Ovary (tissue), 10 donors: ENCODE measurements at places on chromosomes 6 and 20. TPM values are rescaled to one million over a fixed set of nuclear protein-coding genes. Genes with fewer than 3 reads are reported as not detected.

DACT2 gene
- total RNA-seq: 4.4 TPM

HLA-F gene
- total RNA-seq: 43.4 TPM

TPX2 gene
- total RNA-seq: 1.6 TPM

POPDC3 gene
- total RNA-seq: not detected

ZNF217 gene
- 31.9 TPM for total RNA-seq

DNA sequence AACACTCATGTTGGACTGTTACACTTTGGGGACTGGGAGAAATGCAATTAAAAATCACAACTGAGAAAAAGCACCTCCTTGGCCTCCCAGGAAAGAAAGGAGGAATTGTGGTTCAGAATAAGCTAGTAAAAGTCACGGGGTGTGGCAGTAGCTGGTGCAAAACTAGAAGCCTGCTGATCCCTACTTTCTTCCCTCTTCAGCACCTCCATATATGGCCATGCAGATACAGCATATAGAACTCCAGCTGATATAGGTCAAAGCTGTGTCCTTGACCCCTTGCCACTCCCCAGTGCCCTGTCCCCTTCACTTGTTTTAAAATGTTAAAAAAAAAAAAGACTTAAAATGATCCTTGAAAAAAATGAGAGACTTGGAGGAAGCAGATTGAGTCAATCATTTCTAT, 5.5 kb upstream of the FLRT3 start:
- DNase-seq: no peak

DNA sequence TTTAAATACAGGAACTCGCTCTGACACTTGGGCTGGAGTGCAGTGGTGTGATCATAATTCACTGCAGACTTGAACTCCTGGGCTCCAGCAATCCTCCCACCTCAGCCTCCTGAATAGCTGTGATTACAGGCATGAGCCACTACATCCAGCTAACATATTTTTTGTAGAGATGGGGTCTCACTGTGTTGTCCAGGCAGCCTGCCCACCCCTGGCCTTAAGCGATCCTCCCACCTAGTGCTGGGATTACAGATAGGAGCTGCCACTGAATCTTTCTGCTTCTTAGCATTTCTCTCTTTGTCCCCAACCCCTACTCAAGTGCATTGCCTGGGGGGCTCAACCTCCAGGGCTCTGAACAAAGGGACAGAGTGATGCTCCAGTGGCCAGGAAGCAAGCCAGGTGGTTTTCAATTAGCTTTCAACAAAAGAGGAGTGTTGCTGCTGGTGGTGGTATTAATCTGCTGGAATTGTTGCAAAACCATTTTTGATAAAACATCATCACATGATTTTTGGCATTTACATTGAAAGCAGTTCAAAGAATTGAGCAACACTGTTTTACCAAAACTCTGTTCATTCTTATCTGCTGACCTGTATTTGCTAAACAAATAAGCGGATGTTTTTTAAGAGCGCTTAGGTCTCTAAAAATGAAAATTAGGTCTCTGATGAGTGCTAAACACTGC, 40.4 kb upstream of the BPIFA2 start:
- no peak for DNase-seq

DNA sequence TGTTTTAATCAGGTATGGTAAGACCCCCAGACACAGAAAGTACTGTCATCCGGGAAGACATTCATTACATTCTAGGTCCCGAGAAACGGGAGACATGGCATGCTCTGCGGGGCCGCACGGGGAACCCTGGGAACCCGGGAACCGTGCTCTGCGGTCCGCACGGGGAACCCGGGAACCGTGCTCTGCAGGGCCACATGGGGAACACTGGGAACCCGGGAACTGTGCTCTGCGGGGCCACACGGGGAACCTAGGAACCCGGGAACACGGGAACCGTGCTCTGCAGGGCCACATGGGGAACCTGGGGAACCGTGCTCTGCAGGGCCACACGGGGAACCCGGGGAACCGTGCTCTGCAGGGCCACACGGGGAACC, 165.6 kb upstream of the SULF2 start:
- no peak for DNase-seq

GRCh38 chr20:20051767-20052073, 546 bp downstream of the CRNKL1 start:
- no peak for DNase-seq

DNA sequence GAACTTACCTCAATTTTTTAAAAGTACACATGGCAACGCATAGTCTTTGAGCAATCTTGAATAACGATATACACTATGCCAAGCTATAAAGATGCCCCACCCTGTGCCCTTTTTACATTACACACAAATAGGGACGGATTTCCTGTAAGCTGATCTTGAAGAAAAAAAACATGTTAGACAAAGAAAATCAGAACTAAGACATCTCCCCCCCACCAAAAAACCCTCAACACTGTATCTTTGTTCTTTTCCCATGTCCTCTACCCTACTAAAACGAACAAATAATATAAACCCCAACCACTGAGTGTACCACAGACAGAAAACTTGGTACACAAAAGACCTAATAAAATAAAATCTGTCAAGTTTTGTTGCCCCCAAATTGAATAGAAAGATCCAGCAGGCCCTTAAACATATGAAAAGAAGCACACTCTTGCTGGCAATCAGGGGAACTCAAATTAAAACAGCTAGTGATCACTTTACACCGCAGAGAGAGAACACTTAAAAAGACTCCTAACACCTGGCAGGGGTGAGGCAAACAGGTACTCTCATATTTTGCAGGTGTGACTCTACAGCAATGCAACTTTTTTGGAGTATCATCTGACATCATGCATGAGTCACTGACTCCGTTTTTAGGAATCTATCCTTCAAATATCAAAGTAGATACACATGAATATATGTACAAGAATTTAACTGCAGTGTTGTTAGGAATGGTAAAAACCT, 29.6 kb downstream of the BACH2 start:
- DNase-seq: no peak

- no peak for DNase-seq
Measured at GRCh38 chr6:126261792-126262421, 78.0 kb upstream of the CENPW start.

DNA sequence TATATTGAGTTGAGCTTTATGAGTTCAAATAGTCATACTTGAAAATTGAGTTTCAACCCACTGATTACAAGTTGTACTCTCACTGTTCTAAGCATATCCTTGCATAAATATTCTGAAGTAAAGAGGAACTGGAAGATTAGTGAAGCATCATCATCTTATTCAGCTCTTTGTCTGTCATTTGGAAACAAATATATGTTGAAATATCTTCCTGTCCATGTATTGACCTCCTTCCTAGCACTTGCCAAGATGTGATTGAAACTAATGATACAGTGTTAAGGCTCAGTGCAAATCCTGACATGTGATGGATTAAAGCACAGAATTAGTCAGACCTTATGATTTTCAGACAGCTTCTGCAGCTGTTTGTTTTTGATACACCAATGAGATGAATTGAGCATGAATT, 434.3 kb downstream of the TBC1D32 start:
- DNase-seq: no peak

DNA sequence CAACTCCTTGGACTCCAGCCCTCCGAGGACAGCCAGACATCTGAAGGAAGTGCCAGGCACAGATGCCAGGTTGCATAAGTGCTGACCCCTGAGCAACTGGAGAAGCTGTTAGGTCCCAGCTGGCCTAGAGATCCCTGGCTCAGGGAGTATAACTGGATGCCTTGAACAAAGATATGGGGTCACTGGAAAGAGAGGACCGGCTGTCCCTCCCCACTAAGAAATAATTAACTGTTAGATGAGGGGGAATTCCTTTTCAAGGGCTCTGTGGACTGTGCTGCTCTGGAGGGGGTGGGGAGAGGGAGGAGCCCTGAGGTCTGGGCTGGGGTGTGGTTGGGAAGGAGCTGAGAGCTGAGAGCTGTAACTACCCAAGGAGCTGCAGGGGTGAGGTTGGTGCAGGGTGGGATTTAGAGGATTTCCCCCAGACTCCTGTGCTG, 39.6 kb downstream of the HLA-F start:
- DNase-seq: no peak

GRCh38 chr6:125001684-125002405, 39.6 kb downstream of the RNF217 start:
- DNase-seq: no peak

- no peak for DNase-seq
Measured at GRCh38 chr6:43494321-43494720, 15.8 kb downstream of the LRRC73 start.

GRCh38 chr6:150332939-150333584, 35.8 kb upstream of the IYD start:
- no peak for DNase-seq

GRCh38 chr6:7242835-7243178, 70.2 kb downstream of the SSR1 start:
- DNase-seq: no peak

- no peak for DNase-seq
Measured at GRCh38 chr20:55253781-55254180, 751.5 kb downstream of the CBLN4 start.

DNA sequence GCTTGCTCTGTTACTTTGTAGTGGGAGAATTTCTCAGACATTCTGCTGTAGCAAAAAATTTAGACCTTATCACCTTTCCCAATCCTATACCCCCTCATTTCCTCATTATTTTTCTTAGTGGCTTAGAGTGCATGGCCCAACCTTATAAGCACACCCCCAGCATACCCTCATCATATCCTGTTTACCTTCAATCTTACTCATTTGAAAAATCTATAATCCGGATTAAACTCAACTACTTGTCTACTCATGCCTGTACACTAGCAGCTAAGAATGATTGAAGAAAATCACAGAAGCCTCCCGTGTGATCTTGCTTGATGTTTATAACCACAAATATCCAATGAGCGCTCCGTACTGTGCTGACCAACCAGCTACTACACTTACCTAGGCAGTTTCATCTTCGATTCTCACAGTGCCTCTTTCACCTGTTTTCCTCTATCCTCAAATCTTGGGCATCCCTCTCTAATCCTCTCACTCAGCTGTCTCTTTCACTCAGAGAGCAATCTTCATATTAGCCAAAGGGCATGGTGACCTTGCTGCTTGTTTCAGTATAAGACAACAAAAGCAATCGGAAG, 36.6 kb downstream of the AIG1 start:
- no peak for DNase-seq

- no peak for DNase-seq
Measured at GRCh38 chr20:12599494-12599893, 409.3 kb upstream of the SPTLC3 start.

- DNase-seq: no peak
Measured at GRCh38 chr20:45445805-45446562, 23.6 kb upstream of the WFDC2 start.

- no peak for DNase-seq
Measured at GRCh38 chr20:59453759-59454560, 150.4 kb upstream of the PHACTR3 start.

DNA sequence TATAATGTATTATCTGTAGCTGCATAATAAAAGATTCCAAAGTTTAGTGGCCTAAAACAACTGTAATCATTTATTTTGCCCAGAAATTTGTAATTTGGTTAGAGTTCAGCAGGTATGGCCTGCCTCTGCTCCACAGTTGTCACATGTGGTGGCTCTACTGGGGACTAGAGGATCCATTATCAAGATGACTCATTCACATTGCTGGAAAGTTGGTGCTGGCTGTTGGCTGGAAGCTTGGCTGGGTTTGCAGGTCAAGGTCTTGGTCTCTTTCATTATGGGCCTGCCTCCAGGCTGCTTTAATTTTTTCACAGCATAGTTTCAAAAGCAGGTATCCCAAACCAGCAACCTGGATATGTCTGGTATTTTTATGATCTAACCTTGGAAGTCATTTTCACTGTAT, 17.6 kb downstream of the TRDN start:
- DNase-seq: no peak

GRCh38 chr6:99393366-99393697, 663 bp downstream of the COQ3 start:
- no peak for DNase-seq

- no peak for DNase-seq
Measured at GRCh38 chr6:150651808-150652470, 52.3 kb downstream of the PLEKHG1 start.
